Hindlimb muscle (tissue), 1 donor: ENCODE measurements at places on chromosomes 7 and 10.

DNA sequence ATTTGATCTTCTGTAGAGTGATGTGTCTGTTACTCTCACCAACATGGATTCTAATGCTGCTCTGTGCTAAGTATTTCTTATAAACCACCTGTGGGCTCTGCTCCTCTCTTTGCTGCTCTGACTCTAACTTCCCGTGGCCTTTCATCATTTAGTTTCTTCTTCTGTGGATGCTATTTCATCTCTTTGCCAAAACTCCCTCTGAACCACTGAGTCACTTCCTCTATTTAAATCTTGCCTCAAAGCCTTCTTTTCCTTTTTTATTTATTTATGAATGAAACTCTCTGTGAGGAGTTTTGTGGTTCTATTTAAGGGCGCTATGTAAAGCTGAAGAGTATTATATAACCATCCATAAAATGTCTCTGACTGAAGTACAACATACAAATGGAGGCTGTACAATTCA is 538.5 kb downstream of the SUGCT start:
- DNase-seq, result no peak

- no peak for DNase-seq
These were observed 165.9 kb downstream of the CUX1 start for GRCh38 chr7:101983147-101983811.

GRCh38 chr10:130037169-130037661 is 73.1 kb upstream of the EBF3 start:
- no peak for DNase-seq

- no peak for DNase-seq
These were observed 1.3 kb upstream of the PPIF start for GRCh38 chr10:79346012-79346340.

DNA sequence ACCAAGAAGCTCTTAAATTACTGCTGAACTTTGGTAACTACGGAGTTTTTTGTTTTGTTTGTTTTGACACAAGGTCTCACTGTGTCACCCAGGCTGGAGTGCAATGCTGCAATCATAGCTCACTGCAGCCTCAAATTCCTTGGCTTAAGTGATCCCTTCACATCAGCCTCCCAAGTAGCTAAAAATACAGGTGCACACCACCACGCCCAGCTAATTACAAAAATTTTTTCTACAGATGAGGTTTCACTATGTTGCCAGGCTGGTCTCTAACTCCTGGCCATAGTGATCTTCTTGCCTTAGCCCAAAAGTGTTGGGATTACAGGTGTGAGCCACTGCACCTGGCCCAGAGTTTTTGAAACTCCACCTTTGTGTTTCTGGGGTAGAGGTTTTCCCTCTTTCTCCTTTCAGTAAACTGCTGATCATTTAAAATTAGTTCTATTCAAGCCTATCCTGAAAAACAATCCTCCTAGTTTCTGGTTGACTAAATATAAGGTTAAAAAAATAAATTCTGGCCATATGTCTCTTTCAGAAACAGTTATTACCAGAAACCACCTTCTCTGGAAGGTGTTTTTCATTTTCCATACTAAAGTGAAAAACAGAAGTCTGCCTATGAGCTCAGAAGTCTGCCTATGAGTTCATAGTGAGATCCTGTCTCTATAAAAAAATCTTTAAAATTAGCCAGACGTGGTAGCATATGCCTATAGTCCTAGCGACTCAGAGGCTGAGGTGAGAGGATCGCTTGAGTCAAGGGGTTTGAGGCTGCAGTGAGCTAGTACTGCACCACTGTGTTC is 63.9 kb downstream of the VOPP1 start:
- no peak for DNase-seq

- DNase-seq, result no peak
These were observed 62.0 kb downstream of the CUBN start for GRCh38 chr10:17067376-17068264.
